ENCODE measurements at places on chromosomes 12 and 14.
A peak's percentile ranks its signal among the peaks of the same experiment; 100 is the strongest.

- DNase-seq, result peak; percentile 80
These were observed 31.1 kb downstream of the PITPNM2 start for GRCh38 chr12:123119808-123120207.

DNA sequence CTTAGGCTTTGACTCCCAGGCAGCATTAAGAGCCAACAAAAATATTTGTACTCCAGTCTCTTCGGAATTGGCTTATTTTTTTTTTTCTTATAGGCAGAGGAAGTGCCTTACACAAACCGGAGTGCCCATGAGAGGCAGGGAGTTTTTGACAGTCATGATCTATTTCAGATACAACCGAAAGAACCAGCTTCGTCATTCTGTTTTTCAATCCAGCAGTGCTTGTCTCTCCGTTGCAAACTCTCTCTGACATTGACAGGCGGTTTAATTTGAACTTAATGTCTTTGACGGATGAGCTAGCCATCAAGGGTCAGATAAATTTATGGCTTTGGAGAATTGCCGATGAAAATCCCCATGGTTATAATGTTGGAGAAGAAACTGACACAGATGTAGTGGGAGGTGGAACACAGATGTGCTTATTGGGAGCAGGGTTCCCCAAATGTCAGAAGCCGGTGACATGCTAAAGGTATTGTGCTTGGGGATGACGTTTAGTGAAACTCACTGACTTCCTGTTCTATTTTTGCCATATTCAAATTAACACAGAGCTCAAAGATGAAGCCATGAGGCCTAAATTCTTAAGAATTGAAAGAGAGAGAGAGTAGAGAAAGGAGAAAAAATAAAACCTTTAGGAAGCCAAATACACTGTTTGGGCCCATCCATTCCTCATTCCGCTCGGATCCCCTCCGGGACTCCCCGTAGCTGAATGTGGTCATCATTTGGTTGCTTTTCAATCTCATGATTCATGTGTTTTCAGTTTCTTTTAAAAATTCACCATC, 59.7 kb downstream of the PLXNC1 start:
- DNase-seq, result peak; percentile 65

DNA sequence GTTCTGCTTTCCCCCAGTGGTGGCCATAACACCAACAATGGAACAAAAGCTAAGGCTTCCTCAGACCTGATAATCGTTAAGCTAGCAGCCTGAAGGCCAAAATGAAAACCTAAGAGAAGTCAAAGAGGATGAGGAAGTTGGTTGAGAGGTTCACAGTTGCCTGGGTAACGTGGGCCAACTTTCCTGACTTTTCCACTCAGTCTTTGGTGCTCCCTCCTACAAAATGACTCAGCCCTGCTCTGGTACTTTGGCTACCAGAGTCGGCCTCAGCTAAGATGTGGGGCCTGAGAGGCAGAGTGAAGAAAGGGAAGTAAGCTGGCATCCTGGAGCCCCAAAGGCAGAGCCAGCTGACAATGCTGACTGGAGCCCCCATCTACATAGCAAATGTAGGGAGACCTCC, 14.9 kb upstream of the FKBP11 start:
- DNase-seq, result no peak

- DNase-seq, result no peak
These were observed 108.2 kb upstream of the SLC38A4 start for GRCh38 chr12:46933947-46934346.

DNA sequence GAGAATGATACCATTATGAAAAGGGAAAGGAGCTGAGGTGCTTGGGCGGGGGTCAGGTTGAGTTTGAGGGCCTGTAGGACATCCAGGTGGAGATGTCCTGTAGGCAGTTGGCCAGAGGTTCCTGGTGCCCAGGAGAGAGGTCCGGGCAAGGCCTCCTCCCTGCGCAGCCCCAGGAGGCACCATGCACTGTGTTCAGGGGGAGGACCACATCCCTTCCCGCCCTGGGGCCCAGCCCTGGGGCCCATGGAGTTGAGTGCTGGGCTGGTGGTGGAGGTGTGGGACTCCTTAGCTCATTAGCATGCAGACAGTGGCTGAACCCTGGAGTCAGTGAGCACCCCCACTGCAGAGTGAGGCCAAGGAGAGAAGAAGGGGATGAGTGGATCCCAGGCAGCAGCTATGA, 5.7 kb upstream of the FAIM2 start:
- no peak for DNase-seq

DNA sequence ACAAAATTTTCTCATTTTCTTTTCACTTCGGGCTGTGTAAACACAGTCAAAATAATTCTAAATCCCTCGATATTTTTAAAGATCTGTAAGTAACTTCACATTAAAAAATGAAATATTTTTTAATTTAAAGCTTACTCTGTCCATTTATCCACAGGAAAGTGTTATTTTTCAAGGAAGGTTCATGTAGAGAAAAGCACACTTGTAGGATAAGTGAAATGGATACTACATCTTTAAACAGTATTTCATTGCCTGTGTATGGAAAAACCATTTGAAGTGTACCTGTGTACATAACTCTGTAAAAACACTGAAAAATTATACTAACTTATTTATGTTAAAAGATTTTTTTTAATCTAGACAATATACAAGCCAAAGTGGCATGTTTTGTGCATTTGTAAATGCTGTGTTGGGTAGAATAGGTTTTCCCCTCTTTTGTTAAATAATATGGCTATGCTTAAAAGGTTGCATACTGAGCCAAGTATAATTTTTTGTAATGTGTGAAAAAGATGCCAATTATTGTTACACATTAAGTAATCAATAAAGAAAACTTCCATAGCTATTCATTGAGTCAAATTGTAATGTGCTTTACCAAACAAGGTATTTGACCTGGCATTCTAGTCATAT, 4.8 kb downstream of the CDKN1B start:
- DNase-seq, result no peak

- no peak for DNase-seq
These were observed 53.9 kb downstream of the SMUG1 start for GRCh38 chr12:54134850-54135249.

GRCh38 chr14:77622366-77622961, 6.0 kb upstream of the SPTLC2 start:
- no peak for DNase-seq

DNA sequence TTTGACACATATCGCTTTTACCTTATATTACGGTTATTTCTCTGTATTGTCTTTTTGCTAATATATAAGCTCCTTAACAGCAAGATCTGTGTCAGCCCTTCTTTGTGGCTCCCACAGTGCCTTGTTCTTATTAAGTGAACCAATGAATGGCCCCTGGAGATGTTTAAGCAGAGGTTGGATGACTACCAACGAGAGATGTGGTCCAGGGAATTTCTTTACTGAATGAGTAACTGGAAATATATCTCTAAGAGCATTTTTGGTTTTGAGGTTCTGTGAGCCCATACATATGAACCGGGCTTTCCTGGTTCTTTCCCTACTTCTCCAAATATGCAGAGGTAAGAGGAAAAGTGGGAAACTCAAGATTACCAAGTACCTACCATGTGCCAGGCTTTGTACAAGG, 23.5 kb downstream of the CALCOCO1 start:
- no peak for DNase-seq

DNA sequence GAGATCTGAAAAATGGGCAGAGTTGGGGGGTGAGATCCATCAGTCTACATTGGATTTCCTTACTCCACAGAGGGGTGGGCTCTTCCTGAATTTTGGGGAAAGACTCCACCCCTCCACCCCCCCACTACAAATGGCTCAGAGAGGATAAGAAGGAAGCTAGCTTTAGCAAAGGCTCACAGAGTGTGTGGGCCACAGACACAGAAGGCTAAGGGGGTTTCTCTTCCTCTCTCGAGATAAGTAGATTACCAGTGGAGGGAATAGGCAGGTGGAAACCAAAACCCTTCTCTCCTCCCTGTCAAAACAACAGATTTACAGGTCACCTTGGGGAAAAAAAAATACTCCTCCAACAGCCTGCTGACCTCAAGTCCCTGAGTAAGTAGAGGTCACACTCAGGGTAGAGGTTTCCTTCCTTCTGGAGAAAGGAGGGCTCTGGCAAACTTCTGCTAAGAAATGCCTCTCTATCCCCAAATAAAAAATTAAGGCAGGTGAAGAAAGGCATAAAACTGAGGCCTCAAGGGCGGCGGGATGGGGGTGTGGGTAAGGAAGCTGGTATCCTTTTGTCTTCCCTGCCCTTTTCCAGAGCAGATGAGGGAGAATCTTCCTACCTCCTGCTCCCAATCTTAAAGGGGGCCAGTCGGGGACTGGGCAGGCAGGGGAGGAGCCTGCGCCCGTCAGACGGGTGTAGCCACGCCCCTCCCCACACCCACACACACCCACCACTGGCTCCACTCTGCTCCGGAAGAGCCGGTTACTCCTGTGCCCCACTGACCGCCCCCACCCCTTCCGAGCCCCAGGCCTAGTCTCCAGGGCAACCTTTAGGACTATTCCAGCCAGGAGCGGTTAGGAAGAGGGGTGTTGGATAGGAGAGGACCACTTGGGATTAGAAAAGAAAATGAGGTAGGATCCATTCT, 1.9 kb upstream of the BAZ2A start:
- peak; percentile 76 for DNase-seq

GRCh38 chr12:128025589-128026245, 241.3 kb upstream of the TMEM132C start:
- DNase-seq, result no peak

GRCh38 chr14:87805315-87805723, 187.7 kb downstream of the GALC start:
- peak; percentile 69 for DNase-seq

DNA sequence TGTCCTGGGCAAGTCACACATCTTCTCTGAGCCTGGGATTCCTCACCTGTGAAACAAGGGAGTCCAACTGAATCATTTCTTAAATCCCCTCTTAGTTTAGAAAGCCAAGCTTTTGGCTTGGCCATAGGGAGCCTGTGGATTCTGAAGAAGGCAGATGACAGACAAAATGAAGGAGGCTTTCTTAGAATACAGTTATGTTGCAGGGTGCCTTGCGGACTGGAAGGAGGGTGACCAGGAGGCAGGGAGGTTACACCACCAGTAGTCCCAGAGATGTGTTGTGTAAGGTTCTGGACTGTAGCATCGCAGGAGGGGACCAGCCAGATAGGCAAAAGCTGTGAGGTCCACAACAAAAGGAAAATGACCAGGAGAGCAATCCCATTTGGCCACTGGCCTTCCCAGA, 8.2 kb upstream of the ACVR1B start:
- no peak for DNase-seq

DNA sequence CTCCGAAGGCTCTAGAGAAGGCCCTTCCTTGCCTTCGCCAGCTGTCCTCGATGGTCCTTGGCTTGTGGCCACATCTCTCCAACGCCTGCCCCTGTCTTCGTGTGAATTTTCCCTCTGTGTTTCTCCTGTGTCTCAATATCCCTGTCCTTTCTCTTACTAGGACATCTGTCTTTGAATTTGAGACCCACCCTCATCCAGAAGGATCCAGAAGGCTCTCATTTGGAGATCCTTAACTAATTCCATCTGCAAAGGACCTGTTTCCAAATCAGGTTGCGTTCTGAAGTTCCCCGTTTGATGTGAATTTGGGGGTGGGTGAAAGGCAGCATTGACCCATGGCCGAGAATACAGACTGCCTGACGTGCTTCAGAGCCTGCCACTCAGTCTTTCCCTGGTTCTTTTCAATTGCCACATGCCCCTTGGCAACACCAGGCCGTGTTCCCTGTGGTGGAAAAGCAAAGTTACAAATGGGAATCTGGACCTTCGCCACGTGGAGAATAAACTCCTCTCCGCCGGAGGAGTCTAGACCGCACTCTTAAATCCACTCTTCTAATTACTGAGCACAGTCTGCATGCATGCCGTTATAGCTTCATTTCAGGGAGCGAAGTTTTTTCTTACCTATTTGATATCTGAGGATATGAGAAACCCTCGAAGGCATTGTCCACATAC, 158.8 kb downstream of the TMEM132C start:
- no peak for DNase-seq

GRCh38 chr12:49941556-49942511, 8.7 kb upstream of the AQP2 start:
- no peak for DNase-seq

DNA sequence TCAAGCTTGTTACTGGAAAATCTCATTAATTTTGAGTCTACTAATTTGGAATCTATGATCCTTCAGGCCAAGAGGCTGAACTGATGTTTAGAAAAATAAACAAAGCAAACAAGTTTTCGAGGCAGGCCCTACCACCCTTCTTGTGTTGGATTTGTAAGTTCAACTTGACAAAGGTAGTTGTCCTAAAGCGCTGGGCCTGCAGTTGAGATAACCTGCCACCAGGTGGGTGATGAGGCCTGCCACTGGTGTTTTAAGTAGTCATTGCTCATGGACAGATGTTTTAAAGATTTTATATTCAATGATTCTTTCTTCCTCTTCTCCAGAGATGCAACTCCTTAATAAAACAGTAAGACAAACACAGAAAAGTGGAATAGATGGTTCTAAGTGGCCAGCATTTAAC, 19.4 kb downstream of the ACVRL1 start:
- peak; percentile 82 for DNase-seq

- no peak for DNase-seq
These were observed 54.3 kb upstream of the NPFF start for GRCh38 chr12:53561590-53561953.

DNA sequence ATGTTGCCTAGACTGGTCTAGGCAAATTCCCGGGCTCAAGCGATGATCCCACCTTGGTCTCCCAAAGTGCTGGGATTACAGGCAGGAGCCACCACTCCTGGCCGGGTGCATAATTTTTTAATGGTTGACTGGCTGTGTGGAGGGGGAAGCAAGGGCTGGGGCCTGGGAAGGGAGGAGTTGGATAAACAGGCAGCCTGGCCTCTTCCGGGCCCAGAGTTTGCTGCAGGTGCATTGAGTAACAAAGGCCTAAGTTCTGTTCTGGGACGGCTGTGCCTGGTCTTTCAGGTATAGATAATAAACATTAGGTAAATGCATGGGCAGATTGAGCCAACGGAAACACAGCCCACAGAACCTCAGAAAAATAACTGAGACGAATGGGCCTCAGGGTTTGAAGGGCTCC, 191.3 kb upstream of the TBX3 start:
- DNase-seq, result no peak

- DNase-seq, result no peak
These were observed 136.7 kb upstream of the ATP2B1 start for GRCh38 chr12:89845366-89845765.

- DNase-seq, result no peak
These were observed 34.4 kb downstream of the DDX51 start for GRCh38 chr12:132109741-132110140.

DNA sequence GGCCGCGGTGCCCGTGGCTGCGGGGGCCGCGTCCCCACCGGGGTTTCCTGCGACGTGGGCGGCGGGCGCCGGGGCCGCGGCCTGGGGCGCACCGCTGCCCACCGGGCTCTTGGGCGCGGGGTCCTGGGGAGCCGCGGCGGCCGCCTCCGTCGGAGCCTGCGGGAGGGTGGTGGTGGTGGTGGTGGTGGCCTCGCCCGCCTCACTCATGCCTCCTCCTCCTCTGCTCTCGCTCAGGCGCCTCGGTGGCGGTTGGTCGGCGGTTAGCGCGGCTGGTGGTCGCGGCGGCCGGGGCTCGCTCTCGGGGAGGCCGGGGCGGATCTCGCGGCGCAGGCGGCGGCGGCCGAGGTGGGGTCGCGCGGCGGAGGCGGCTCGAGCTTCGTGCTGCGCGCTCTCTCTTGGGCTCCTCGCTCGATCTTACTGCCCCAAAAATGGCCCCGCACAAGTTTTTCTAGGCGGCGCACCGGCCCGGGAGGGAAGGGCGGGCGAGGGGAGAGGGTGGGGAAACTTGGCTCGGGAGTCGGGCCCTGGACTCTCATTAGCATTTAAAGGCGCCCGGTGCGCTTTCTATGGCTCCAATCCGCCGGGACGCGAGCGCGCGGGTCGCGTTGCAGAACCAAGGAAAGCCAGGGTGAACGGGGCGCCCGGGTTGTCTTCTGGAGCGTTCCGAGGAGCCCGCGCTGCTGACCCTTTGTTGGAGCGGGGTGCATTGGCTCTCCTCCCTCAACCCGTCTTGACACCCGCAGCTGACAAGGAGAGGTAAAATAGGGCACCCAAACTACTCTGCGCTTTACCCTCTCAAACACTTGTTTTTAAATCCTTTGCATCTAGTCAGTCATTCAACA, at the start of gene YBX3:
Gene YBX3 (minus strand): TSS at position 419 of the 842 bp plus-strand sequence. CDS start 212 bp downstream, at position 207.
- DNase-seq, result peak; percentile 73
